GM04503 (cell line): ENCODE measurements at places on chromosomes 16 and 17.

DNA sequence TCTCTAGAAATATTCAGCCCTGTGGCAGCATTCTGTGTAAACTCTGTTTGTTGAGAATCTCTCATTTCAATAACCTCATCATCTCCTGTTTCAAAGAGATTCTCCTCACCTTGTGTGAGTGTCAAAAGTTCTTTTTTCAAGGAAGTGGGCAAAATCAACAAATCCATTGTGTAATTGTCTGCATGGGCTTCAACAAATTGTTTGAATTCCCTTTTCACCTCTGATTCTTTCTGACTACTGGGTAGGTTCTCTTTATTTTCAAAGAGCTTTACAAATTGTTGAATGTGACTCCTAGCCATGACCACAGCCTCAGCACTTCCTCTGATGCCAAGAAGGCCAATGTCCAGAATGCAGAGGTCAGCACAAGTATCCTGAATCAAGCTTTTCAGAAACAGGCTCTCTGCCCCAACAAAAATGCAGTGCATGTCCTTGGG lies 48.0 kb downstream of the N4BP1 start:
- no peak for DNase-seq

DNA sequence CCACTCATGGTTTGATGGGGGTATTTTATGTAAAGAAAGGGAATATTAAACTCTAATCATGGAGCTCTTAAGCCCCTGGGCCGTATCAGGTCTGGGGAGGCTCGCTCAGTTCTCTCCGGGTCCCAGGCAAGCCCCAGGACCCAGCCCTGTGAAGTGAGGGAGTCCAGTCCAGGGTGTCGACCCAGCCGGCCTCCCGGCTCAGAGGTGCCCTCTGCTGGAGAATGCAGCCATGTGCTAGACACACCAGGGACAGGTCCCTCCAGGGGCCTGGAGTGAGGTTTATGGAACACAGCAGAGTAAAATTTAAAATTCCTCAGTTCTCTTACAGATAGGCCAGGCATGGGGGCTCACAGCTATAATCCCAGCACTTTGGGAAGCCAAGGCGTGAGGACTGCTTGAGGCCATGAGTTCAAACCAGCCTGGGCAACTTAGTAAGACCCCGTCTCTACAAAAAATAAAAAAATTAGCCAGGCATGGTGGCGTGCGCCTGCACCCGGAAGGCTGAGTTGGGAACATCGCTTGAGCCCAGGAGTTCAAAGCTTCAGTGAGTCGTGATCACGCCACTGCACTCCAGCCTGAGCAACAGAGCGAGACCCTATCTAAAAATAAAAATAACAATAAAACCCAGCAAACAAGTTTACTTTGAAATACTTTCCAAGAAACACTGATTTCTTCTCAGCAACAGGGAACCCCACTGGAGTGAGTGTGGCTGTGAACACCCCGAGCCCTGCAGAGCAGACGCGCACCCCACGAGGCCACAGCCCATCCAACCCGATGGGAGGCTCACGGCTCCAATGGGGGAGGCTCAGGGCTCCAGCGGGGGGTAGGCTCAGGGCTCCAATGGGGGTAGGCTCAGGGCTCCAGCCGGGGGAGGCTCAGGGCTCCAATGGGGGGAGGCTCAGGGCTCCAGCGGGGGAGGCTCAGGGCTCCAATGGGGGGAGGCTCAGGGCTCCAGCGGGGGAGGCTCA lies 72.2 kb downstream of the ZNF778 start:
- peak; percentile 4 for DNase-seq

GRCh38 chr16:30567160-30567990 lies 4.1 kb downstream of the ZNF688 start:
- no peak for DNase-seq

DNA sequence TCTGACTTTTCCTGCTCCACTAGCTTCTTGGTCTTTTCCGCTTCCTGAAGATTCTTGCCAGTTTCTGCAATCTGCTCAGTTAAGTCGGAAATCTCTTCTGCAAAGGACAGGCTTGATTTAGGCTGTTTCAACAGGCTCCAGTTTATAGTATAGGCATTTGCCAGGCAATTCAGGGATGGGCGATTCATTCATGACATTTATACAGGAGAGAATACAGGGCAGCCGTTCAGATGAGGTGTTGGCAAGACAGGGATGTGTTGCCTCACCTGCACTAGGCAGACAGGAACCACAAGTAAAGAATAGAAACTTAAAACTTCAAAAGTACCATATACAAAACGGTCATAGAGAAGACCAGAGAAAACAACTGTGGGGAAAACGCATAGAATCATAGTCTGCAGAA lies 61.7 kb downstream of the MYH13 start:
- DNase-seq = no peak

GRCh38 chr16:56262551-56263245 lies 71.4 kb downstream of the GNAO1 start:
- no peak for DNase-seq

- no peak for DNase-seq
These were observed 3.2 kb upstream of the SNN start for GRCh38 chr16:11665071-11665491.

- no peak for DNase-seq
These were observed 58.9 kb downstream of the WWP2 start for GRCh38 chr16:69820926-69821541.

DNA sequence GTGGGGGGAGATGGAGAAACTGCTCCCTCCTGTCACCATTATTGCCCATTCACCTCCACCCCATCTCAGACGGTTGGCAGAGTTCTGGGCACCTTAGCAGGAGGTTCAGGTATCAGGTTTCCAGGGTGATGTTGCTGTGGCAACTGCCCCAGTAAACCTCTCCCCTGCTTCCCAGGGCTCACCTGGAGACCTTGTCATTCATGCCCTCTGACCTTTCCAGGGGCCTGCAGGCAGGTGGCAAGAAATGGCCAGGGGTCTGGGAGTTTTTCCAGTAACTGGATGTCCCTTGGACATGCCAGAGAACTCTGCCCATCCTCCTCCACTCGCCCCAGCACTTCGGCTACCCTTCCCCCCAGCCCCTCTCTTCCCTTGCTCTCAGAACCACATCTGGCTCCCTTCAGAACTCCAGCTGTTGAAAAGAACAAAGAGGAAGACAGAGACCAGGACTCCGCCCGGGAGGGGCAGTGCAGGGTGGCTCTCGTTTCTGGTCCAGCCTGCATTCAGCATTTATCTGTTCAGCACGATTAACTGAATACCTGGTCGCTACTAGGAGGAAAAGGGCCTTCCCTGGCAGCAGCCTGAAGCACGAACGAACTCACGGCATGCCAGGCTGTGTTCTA lies 8.5 kb downstream of the MLLT6 start:
- DNase-seq = no peak

DNA sequence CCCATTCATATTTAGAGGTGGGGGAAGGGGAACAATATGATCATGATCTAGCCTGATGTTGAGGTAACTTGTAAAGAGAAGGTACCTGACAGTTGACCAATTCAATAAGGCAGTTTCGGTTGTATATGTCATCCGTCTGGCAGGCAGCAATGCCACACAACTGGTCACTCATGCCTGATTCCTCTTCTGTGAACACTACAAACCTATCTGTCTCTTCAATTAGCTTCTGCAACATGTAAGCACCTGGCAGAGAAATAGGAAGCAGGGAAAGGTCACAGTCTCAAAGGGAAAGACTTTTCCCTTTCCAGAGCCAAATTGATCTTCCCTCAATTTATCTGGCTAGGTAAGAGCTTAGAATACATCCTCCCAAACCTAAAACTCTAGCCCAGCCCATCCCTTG lies 10.2 kb upstream of the RSKR start:
- DNase-seq = no peak

- DNase-seq = no peak
These were observed 26.8 kb upstream of the NKD1 start for GRCh38 chr16:50521246-50521900.

DNA sequence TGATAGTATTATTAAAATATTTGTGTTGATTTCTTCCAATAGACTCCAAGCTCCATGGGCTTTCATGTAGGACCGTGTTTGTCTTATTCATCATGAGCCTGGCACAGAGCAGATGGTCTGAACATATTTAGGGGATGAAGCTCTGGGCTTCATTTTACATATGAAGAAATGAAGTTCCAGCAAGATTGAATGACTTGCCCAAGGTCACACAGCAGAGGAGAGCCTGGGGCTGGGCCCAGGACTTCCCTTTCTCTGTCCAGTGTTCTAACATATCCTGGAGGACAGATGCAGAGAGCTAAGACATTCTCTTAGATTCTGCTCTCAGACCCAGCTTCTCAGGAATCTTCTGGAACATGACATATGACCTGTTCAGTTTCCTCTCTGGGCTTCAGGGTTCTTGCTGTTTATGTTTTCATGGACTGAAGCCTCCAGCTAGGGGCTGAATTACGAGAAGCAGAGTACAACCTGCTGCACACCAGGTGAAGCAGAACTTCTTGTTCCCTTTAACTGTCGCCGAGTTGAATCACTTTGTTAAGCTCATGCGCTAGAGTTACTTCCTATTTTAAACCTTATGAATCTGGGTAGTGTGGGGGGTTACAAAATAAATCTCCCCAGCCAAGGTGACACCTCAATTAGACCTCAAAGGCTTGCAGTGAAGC lies 53.6 kb downstream of the GPRC5B start:
- no peak for DNase-seq

GRCh38 chr16:46911650-46912049 lies 27.5 kb downstream of the GPT2 start:
- no peak for DNase-seq

DNA sequence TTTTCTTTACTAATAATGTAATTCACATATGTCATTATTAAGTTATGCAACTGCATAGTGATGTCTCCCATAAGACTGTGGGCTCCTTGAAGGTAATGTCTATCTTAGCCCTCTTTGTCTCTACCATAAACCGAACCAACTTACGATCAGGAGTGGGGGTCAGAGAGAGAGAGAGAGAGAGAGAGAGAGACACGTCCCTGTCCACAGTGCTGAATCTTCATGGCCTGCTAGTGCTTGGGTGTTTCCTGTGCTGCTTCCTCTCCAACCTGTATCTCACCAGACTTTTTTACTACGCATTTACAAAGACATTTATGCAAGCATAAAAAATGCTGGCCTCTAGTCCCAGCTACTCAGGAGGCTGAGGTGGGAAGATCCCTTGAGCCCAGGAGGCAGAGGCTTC lies 52.2 kb upstream of the HAPSTR1 start:
- no peak for DNase-seq

GRCh38 chr17:1555651-1556471 lies 6.7 kb downstream of the PITPNA start:
- no peak for DNase-seq

DNA sequence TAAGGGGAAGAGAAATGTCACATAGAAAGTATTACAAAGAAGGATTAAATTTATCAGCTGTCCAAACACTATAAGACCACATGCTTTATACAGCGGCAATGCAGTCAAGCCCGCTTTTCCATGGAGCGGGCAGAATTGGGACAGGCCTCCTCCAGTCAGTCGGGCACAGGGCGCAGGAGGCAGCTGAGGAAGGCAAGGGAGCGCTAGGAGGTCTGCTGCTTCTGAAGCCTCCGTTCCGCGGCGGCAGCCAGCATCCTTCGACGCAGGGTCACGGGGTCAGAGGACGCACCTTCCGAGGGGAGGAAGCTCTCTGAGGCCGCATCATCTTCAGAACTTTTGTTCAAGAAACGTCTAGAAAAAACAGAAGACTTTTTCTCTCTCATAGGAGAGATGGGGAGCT lies 62.6 kb downstream of the AMFR start:
- DNase-seq = no peak

DNA sequence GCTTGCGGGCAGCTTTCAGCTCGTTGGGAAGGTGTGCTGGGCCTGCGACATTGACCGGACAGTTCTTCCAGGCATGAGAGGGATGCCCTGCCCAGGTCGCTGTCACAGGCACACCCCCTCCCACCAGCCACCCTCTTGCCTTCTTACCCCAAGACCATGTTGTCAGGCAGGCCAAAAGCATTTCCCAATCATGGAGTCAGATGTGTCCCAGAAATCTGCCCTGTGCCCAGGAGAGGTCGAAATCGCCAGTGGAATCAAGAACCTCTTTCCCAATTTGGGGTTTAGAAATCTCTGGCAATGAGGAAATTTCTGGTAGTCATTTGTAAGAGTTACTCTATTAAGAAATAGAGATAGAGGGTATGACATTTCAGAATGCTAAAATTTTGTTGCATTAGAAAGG lies 177.1 kb downstream of the RAB11FIP4 start:
- DNase-seq = no peak

DNA sequence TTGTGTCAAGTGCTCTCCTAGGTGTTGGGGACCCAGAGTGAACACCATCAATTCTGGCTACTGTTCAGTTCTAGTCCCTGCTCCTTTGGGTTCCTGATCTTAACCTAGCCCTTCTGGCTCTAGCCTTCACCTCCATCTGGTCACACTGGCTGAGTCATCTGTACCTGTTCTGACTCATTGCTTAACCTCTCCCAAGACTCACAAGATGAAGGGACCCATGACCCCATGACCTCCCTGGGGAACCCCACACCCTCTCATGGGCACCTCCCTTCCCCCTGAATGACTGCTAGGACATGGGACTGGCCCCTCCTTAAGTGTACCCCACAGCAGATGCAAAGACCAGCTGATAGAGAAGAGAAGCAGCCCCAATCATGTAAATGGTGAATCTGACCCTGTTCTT lies 345.8 kb upstream of the CDH5 start:
- no peak for DNase-seq

DNA sequence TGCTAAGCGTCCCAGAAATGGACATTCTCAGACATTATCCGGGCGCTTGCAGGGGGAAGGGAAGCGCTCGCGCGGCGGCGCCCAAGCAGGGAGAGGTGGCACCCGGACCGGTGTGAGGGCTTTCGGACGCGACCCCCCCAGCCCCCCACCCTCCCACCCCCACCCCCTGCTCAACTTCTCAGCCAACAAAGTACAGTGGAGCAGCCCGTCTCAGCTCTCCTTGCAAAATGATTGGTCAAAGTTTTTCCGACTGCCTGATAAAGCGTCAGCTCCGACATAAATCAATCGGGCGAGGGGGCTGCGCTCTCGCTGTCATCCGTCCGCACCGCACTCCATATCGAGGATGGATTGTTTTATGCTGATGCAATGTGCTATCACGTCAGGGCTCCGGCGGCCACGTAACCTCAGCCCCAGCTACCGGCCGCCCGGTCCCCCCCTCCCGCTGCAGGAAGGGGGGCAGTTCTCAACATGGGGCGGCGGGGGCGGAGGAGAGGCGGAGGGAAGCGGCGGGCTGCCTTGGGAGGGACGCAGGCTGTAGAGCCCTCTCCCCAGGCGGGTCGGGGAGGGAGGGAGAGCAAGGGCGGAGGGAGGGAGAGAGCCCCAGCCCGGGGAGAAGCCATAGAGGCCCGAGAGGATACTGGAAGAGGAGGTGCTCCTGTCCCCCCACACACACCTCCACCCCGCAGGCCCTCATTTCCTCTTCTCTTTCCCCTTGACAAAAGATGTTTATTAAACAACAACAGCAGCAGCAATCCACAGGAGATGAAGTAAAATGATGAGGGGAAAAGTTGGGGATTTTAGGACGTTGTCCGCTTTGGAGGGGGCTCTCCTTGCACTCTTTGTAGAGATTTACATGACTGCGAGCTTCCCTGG lies at the start of gene HOXB9:
TSS of gene HOXB9 (minus strand) at position 114 of the 873 bp plus-strand sequence. CDS start at position 25, 89 bp downstream.
- DNase-seq = no peak
